BJ (cell line): ENCODE measurements at places on chromosomes 16 and 17. TPM values are rescaled to one million over a fixed set of nuclear protein-coding genes. Genes with fewer than 3 reads are reported as not detected.
A peak's percentile ranks its signal among the peaks of the same experiment; 100 is the strongest.

GRCh38 chr17:2977157-2977556, 86.2 kb downstream of the OR1D5 start:
- no peak for DNase-seq

DNA sequence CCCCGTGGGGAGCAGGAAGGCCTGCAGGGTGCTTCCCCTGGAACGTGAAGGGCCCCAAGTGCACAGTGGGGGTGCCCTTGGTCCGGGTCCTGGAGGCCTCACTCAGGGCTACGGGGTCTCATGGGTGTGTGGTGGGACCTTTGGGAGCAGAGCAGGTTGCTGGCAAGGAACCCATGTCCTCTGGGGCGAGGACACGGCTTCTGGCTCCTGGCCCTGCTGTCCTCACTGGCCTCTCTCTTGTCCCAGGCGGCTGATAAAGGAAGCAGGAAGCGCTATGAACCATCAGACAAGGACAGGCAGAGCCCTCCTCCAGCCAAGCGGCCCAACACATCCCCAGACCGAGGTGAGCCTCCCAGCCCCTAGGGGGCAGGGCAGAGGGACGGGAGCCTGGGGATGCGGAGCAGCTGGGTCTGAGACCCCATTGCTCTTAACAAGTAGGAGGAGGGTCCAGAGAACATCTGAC, 9.8 kb upstream of the IL17C start:
- DNase-seq: no peak

- DNase-seq: no peak
These were observed 8.8 kb upstream of the ZFP1 start for GRCh38 chr16:75139498-75139897.

DNA sequence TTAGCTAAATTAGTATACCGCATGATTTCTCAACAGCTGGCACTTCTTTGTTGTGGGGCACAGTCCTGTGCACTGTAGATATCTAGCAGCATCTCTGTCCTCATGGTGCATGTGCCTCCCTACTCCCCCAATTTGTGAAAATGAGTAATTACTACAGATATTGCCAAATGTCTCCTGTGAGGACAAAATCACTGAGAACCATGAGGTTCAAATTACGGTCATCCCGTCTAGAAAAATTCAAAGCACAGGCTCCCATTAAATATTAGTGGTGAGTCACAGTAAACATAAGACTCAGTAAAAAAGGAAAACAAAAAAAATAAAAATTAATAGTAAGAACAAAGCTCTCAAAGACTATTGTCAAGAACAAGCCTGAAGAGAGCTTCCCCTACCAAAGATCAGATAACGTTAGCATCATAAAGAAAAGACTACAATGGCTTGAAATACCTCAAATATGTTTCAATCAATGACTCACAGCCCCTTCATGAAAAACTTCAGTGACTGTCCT, 57.8 kb downstream of the STH start:
- peak; percentile 74 for DNase-seq

- DNase-seq: no peak
These were observed 348.9 kb upstream of the C16orf82 start for GRCh38 chr16:26717826-26718225.

- DNase-seq: no peak
These were observed 1.9 kb downstream of the MYL11 start for GRCh38 chr16:30376461-30376902.

- no peak for DNase-seq
These were observed 4.8 kb downstream of the CACNG1 start for GRCh38 chr17:67049025-67049739.

GRCh38 chr16:16062023-16062937, 112.9 kb downstream of the ABCC1 start:
- DNase-seq: no peak

DNA sequence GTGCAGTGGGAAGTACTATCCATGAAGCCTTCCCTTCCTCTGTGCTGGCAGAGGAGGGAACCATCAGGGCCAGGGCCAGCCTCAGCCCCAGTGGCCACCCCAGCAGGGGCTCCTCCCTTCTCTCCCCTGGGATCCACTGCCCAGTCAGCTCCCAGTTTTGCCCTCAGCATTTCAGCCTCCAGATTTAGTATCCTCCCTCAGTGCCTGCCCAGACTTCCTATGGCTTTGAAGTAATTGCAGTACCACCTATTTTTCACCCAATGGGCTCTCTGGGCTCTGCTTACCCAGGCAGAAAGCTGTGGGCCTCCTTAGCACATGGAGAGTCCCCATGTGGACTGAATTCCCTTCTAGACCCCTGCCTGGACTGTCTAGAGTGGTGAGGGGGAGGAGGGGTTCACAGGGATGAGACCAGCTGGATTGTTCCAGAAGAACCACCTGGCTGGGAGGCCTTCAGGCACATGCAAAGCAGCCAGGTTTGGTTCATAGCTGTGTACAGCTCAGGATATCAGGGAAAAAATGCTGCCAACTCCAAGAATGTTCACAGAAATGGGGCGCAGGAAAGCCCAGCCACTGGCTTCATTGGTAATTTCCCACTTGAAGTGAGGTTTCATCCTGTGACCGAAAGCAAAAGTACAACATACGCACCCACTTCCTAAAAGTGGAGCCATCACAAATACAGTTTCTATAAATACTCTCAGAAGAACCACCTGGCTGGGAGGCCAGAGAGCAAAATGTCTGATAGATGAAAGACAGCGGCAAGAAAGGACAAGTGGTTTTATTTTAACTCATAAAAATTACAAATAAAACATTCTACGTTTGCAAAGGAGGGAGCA, 15.2 kb upstream of the HERPUD1 start:
- DNase-seq: no peak

The PPP1R27 gene
- polyA plus RNA-seq: 0.10 TPM in 1 of 2 replicates, not detected in the other

The FOXL1 gene
- polyA plus RNA-seq: 4.3 and 4.9 TPM in 2 replicates

The ACADVL gene
- polyA plus RNA-seq: 335 and 517 TPM in 2 replicates

The FOXN1 gene
- not detected in 2 replicates for polyA plus RNA-seq

The IRX5 gene
- 1.8 and 2.2 TPM in 2 replicates for polyA plus RNA-seq

The SULT1A1 gene
- polyA plus RNA-seq: 0.12 and 0.13 TPM in 2 replicates
